ENCODE measurements at places on chromosomes 6 and 20.

DNA sequence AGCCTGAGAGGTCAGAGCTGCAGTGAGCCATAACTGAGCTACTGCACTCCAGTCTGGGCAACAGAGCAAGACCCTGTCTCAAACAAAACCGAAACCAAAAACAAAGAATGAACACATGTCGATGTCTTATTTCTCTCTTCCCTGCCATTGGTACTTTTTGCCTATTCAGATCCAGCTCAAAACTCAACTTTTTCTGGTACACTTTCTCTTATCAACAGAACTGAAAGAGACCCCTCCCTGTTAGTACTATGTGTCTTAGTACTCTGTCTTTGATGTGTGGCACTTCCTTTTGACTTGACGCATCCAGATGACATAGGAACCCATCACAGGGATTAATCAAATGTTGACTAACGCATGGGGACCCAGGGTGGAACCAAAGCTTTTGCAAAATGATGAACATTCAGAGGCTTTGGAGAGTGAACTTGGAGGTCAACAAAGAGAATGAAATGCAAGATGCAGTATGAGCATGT, 44.8 kb downstream of the AKAP12 start:
- no peak for DNase-seq

DNA sequence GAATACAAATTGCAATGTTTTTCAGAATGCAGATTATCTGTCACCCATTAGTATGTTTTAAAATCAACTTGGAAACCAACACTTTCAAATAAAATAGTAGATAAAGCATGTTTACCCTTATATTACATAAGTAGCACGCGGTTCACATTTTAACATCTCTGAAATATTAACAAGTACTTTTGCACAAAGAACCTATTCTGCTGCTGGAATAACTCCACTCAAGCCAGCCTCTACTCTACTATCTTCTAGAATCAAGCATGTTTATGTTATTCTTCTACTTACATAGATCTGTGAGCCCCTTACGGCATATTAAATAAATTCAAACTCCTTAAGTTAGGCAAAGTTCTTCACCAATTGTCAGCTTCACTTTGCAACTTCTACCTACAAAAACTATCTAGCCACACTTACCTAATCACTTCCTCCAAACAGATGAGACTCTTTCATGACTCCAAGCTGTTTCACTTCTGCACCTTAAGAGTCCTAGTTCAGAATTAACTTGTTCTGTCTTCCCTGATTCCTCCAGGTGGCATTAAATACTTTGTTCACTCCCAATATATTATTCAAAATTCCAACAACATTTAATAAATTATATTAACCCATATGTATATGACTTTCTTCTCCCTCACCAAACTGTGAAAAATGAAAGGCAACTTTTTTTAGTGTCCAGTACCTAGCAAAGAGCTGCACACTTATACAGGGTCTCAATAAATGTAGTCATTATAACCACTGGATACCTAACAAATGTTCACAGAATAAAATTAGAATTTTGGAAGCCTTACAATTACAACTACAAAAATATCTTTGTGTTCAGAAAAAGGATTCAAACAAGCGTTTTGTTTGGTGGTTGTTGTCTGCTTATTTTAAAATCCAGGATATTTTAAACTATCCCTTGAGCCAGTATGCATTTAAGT, 12.1 kb downstream of the CEP85L start:
- no peak for DNase-seq

- no peak for DNase-seq
These were observed 8.8 kb upstream of the OSTM1 start for GRCh38 chr6:108083349-108083748.

- DNase-seq = no peak
These were observed 48.9 kb downstream of the SLC2A12 start for GRCh38 chr6:134003542-134003951.

DNA sequence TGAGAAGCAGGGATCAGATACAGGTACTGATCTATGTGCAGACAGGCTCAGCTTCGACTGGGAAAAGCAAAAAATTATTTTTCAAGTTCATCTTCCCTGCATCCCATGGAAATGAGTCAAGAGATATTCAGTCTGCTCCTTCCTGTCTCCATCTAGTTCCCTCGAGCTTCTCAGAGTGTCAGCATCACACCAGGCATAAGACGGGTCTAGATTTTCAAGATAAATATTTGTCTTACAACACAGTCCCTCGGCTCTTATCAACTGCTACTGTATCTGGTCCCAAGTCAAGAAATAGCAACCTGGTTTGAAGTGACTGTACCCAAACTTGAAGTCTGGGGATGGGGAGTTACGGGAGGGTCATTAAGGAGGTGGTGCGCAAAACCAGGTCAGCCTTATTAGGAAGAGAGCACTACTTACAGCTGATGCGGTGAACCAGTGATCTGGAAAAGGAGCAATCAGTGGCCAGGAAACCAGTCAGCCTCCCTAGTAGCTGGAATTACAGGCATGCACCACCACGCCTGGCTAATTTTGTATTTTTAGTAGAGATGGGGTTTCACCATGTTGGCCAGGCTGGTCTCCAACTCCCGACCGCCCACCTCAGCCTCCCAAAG, 29.7 kb downstream of the ZMYND8 start:
- no peak for DNase-seq

Data from cortex of kidney (tissue), 1 donor.